ENCODE measurements at places on chromosomes 5 and 9.

GRCh38 chr5:12488161-12488560 is 583.9 kb upstream of the CTNND2 start:
- no peak for DNase-seq

DNA sequence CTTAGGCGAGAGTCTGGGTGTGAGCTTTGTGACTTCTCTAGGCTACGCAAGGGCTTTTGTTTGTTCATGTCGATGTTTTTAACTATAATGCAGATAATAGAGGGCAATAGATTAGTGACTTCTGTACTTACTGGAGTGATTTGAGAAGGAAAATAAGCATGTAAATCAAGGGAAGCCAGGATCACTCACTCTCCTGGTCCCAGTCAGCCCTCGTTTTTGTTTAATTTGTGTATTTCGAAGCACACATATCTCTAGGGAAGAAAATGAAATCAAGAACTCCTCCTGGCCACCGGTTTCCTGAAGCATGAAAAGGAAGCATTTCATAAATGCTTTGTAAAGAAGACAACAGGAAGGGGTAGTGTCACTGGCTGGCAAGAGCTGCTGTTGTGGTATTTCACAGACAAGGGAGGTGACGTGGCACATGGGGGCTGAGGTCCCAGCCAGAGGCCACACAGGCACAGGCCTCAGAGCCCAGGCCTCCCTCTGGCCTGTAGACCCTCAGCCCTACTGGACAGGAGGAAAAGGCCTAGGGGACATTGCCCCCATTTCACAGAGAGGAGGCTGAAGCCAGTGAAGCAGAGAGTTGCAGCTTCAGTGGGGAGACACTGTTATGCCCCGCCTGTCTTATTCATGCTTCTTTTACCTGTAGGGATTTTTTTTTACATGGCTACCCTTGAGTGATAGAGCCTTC is 34.1 kb downstream of the IRF1 start:
- peak; percentile 84 for DNase-seq

DNA sequence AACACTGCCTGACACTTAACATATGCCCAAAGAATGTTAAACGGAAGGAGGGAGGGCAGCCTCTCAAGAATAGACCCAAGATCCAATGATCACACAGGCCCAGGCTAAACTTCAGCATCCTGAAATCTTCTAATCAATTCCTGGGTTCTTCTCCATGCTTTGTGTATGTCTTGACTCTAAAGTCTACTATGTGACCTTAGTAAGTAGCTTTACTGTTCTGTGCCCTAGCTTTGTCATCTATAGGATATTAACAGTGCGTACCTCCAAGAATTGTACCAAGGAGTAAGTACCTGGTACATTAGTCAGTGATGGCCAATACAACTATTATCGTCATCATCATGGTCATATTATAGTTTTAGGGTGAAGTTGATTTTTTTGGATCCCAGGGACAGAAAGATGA is 96.6 kb downstream of the SGCD start:
- no peak for DNase-seq

- peak; percentile 64 for DNase-seq
These were observed at the start of gene SH2D3C for GRCh38 chr9:127778280-127779135. Gene SH2D3C (minus strand): TSS chr9:127778666. CDS start chr9:127778627, 39 bp downstream.

DNA sequence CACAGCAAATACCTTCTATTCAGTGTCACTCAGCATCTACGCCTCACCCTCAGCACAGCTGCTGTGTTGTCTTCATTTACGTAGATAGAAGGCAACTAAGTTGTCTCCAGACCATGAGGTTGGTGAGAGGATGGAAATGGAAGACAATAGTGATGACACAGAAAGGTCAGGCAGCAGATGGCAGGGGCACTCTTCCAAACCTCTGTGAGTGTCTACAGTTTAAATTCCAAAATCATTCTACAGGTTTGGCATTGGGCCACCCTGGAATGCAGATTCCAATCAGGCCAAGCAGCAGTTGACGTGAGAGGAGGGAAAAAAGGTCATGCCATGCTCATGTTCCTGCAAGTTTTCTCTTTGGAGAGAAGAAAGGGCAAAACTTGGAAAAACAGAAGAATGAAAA is 68.7 kb upstream of the ADAMTSL1 start:
- DNase-seq: no peak

DNA sequence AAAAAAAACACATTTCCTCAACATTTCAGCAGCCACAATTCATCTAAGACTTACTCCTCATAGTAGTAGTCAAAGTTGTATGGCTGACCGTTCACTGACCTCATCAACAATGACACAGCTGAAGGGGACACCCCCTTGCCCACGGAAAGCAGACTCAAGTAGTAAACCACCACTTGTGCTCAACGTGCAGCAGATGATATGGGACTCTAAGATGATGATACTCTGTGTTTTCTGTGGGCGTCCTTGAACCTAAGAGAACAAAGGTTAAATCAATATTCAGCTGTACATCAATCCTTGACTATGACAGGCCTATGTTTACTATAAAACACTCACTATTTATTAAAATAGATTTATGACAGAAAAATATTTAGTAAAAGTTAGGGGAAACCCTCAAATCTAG is 71.6 kb downstream of the SETX start:
- no peak for DNase-seq
